T-helper 1 cell (primary cell): ENCODE measurements at places on chromosomes 3 and 15.

DNA sequence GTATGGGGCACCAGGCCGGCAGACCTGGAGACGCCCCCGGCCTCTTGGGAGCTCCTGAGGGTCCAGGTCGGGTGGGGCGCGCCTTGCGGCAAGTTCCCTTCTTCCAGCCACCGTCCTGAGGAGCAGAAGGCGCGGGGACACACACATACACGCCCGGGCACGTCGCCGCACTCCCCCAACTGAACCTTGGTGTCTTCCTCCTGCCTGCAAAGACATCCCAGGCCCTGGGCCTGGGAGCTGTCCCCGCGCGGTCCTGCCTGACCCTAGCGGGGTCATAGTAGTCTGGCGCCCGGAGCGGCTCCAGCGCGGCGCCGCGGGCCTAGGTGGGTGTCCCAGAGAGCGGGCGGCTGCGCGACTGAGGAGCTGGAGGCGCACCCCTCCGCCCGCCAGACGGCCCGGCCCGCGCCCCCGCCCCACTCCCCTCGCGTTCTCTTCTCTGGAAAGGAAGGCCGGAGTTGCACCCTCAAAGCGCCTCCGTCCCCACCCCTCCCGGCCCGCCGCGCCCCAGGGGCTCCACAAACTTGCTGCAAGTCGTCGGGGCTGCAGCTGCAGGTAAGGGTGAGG is 185.9 kb upstream of the LINGO1 start:
- no peak for DNase-seq

DNA sequence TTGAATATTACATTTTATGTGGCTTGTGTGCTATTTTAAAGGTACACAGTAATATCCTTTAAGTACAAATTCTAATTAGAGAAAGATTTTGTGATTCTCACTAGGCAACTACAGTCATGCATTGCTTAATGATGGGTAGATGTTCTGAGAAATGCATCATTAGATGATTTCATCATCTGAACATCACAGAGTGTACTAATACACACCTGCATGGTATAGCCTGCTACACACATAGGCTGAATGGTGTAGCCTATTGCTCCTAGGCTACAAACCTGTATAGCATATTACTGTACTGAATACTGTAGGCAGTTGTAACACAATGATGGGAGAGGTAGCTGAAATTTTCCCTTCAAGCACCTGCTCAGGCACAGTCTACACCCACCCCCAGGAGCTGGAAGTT is 217.4 kb upstream of the EOMES start:
- no peak for DNase-seq

DNA sequence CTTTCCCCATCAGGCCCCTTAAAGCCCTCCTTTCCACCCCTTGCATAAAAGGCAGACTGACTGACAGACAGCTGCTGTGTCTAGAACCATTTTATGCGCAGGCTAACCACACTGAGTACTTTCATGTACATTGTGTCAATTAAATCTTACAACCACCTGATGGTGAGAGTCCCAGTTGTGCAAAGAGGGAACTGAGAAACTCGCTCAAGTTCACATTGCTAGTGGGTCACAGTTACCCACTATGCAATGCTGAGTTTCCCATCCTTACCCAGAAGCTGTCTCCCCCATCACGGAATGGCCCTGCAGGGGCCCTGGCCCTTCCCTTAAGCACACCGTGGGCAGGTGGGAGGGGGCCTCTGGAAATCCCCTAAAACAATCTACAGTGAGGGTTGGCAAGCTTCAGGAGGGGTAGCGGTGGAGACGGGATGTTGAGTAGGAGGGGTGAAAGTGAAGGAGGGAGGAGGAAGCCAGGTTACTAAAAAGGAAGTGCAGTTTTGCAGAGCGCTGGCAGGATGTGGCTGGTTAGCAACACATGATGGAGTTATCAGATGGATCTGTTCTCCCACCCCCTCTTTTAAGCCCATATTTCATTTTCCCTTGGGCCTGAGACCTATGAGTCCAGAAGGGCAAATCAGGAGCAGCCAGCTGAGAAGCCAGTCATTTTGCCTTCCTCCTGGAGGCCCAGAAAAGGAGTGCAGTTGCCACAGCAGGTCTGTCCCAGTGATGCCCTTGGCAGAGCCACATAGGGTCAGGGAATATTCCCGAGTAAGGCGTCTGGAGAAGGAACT is 30.0 kb downstream of the STARD5 start:
- DNase-seq = peak; percentile 58

DNA sequence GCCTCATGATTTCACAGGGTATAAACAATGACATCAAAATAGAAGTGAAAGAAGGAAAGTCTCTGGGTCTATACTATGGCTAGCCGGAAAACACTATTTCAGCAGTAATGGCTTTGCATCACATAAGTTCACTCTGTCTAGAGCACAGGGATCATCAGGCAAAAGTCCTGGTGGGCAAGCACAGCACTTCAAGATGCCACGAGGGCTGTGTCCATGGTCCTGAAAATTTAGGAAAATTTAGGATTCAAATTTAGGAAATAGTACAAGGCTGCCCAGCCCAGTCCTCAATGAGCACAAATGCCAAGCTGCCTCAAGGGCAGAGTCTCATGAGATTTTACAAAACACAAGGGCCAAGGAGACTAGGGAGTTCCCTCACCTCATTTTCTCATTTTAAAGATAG is 54.1 kb downstream of the RORA start:
- DNase-seq = no peak

GRCh38 chr3:112308151-112308911 is 14.3 kb upstream of the SLC9C1 start:
- no peak for DNase-seq

DNA sequence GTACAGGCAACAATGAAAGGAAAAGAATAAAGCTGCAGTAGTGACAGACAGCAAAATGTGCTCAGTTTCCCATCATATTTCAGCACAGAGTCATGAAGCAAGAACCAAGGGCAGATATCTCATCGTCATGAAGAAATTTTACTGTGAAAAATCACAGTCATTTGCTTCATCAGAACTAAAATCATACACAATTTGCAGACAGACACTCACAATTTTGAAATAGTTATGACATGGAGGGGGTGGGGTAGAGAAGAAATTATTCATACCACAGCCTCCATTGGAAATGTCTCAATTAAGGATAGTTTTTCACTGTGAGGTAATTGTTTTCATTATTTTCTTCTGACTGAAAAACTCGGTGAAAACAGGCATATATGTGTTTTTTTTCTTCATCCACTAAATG is 78.8 kb upstream of the CNTN3 start:
- DNase-seq = no peak

- DNase-seq = no peak
Measured at GRCh38 chr3:167750272-167750971, 14.9 kb downstream of the SERPINI1 start.
